Fibroblast of mammary gland (primary cell): ENCODE measurements at places on chromosomes 1 and 21.
A peak's percentile ranks its signal among the peaks of the same experiment; 100 is the strongest.

- DNase-seq: peak; percentile 35
Measured at GRCh38 chr1:35857830-35858229, 25.2 kb upstream of the AGO1 start.

- DNase-seq: no peak
Measured at GRCh38 chr1:248627971-248628844, 6.7 kb downstream of the OR2T11 start.

DNA sequence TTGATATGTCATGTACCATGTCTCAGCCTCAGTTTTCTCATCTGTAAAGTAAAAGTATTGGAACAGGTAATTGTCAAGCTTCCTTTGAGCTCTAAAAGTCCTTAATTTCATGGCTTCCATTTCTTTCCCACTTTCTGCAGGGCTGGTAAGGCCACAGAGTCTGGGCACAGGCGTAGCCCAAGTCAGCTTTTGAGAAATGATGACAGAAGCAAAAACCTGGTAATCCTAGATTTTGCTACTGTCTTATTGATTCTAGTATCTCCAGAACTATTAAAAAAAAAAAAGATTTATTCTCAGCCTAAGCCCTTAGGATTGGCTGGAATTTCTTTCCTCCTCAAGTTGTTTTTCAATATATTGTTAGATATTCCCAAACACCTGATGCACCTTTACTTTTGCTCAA lies 31.3 kb downstream of the PLXNA2 start:
- DNase-seq: no peak

DNA sequence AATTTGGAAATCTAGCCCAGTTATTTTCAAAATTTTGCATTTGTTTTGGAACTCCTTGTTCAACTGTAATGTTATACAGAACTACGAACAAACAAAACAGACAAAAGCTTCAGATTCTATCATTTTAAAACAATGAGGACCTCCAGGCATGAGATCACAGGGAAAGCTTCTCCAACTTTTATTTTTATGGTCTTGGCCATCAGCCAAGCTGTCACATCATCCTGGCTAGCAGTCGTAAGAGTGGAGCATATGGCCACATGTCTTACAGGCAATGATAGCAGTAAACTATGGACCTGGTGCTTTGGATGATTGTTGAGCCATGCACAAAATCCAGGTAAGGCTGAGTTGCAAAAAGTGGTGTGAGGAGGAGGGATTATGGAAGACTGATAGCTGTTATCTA lies 299.6 kb downstream of the LMX1A start:
- no peak for DNase-seq

- DNase-seq: peak; percentile 45
Measured at GRCh38 chr1:113142791-113143190, 69.8 kb downstream of the LRIG2 start.

GRCh38 chr1:206466840-206467649 lies 3.2 kb upstream of the IKBKE start:
- DNase-seq: no peak

- DNase-seq: peak; percentile 74
Measured at GRCh38 chr1:60984062-60984799, 98.1 kb upstream of the NFIA start.

DNA sequence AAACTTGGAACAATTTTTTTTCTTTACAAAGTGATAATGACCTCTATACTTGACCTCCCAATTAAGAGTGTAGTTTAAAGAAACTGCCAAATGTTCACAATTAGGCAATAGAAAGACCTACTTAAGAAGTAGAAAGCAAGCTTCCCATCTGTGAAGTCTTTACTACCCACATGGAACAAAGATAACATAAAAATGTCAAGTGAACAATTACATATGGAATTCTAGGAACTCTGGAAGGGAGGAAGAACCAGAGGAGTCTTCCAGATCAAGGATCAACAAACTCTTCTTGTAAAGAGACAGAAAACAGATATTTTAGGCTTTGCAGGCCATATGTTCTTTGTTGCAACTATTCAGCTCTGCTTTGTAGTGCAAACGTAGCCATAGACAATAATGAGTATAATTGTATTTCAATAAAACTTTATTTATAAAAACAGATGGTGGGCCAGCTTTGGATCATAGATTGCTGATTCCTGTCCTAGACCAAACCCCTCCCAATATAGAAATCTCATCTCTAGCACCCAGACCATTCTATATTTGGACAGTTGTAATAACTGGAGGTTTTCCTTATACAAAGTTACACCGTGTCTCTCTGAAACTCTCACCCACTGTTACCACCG lies 68.4 kb upstream of the MAGI3 start:
- DNase-seq: no peak

- DNase-seq: no peak
Measured at GRCh38 chr1:212719633-212720032, 20.0 kb upstream of the BATF3 start.

- DNase-seq: no peak
Measured at GRCh38 chr1:1024149-1024770, 4.3 kb downstream of the AGRN start.

DNA sequence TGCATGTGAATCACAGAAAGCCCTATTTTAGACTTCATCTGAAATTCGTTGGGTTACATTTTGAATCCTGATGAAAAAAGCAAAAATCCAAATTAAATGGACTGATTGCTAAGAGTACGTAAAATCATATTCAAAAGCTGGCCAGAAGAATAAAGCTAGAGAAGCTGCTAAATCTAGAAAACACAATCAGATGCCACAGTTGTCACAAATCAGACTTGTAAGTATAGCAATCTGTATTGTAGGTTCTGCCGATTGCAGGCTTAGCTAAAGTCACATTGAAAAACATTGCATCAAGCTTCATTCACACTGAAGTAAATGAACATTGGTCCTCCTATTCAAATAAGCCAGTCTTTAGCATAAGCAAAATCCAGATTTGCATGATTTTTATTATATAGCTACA lies 235.1 kb upstream of the ST6GALNAC5 start:
- no peak for DNase-seq

DNA sequence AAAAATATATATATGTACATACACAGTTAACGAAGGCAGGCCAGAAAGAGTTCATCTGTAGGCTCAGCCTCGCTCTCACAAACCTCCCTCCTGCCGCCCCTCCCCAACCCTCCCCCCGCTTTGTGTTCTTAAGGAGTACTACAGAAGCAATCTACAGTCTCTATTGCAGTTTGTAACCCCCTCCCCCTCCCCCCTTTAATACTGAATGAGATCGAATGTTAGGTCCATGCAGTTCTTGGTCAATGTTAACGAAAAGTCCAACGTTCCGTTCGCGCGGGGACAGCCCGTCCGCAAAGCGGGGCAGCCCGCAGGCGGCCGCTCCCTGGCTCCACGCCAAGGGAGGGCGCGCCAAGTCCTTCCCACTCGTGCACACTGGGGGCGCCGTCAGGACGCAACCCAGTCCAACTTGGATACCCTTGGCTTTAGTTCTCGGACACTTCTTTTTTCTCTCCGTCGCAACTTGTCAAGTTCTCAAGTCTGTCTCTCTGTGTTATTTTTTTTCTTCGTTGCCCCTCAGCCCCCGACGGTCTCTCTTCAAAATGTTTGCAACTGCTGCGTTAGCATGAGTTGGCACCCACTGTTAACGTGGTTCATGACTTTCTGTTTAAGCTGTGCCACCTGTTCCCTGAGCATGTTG lies 2.2 kb downstream of the JUN start:
- DNase-seq: peak; percentile 67

GRCh38 chr1:248776991-248777390 lies 21.4 kb upstream of the LYPD8 start:
- DNase-seq: no peak

DNA sequence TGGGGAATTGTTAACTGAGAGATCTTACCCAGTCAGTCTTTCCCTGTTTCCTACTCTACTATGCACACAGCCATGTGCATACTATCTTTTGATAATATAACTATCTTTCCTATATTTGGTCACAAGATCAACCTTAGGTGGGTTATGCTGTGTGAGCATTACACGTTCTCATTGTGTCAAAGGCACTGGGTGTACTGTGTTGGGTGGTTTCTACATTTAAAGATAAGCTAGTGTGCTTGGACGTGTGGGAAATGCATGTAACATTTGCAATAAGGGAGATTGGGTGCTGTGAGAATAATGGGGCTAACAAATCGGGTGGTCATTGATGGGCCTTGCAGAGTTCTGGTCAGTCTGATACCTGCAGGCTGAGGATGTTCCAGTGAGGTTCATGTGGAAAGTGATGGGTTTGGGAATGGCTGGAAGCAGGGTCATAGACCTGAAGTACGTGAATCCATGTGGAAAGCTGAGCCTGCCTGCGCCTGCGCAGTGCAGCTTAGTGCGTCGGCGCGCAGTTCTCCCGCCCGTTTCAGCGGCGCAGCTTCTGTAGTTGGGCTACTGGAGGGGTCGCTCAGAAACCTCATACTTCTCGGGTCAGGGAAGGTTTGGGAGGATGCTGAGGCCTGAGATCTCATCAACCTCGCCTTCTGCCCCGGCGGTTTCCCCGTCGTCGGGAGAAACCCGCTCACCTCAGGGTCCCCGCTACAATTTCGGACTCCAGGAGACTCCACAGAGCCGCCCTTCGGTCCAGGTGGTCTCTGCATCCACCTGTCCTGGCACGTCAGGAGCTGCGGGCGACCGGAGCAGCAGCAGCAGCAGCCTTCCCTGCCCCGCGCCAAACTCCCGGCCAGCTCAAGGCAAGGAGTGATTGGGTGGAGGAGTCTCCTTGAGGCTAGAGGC lies at the start of gene MSH4:
Gene MSH4 (plus strand): TSS at position 507 of the 897 bp plus-strand sequence. CDS start 104 bp downstream, at position 611.
- DNase-seq: peak; percentile 33

DNA sequence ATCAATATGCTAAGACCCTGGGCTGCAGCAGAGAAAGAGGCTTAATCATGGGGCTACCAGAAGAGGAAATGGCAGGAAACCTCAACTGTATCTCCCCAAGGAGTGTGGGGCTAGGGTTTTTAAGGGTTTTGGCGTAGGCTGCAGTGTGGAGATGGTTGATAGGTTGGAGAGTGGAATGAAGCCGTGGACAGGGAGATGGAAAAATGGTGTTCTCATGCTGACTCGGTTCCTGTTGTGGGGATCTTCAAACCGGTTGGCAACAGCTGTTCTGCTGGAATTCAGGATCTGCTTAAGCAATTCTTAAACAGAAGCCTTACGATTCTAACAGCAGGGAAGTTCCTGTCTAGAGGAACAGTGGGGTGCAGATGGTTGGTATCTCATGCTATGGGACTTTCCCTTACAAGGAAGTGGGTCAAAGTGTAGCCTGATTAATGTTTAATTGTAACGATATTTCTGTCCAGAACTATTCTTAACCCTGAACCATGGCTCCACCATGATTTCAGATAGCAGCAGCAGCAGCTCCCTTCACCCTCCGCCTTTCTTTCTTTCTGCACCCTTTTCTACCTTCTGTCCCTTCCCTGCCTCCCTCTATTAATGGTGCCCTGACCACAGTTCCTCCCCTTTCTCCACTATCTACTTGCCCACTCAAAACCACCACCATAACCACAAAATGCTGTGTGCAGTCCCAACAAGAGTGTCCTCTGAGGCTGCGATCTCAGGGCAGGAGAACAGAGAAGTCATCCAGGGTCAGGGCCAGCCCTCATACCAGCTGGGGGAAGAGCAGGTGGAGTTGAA lies 30.8 kb downstream of the RSPH1 start:
- no peak for DNase-seq

GRCh38 chr1:177802304-177802703 lies 167.6 kb downstream of the SEC16B start:
- no peak for DNase-seq

- DNase-seq: peak; percentile 61
Measured at GRCh38 chr1:89887270-89887669, 66.4 kb downstream of the LRRC8D start.
